CD4-positive, alpha-beta T cell treated with Interleukin-10 for 1 hour (primary cell): ENCODE measurements at places on chromosomes 1 and 21.
A peak's percentile ranks its signal among the peaks of the same experiment; 100 is the strongest.

GRCh38 chr21:45162115-45162514 is 87.7 kb downstream of the ADARB1 start:
- DNase-seq = no peak

- DNase-seq = no peak
Observed at GRCh38 chr1:58084266-58084665, 462.3 kb downstream of the OMA1 start.

DNA sequence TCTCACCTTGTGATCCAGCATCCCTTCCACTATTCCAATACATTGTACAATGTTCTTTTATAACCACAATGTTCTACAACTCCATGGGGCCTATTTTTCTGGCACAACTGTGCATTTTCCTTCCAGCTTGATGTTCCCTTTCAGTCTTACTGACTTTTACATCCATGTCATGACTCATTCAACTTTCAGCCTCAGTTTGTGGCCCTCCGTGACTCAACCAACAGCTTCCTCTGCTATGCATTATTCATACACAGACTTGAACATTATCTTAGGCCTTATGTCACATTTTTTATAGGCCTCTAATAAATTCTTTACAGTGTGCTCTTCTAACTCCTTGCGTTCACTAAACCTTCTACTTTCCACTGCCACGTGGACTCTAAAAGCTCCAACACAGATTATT is 119.4 kb upstream of the PRMT6 start:
- no peak for DNase-seq

GRCh38 chr1:1306070-1306660 is 1.6 kb downstream of the ACAP3 start:
- no peak for DNase-seq

GRCh38 chr1:16173447-16174260 is 17.8 kb upstream of the EPHA2 start:
- no peak for DNase-seq

GRCh38 chr1:83860490-83861221 is 138.3 kb downstream of the TTLL7 start:
- peak; percentile 71 for DNase-seq

DNA sequence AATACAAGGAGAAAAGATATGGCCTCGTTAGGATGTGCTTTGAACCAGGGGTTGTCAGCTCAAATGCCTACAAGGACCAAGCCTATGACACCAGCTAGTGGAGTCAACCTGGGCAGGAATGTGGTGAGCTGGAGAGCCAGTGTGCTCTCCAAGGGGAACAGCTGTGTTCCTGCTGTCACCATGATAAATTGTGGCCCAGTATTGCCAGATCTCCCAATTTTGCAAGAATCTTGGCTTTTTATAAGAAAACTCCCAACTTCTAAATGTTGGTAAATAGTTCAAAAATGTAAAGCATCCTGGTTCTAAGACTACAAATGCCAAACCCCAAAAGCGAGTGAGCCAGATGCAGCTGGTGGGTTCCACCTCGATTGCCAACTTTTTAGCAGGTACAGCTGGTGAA is 391.1 kb downstream of the PLPP3 start:
- DNase-seq = no peak

- DNase-seq = no peak
Observed at GRCh38 chr21:46361935-46362334, 38.0 kb downstream of the PCNT start.

GRCh38 chr1:210251680-210252490 is 19.3 kb downstream of the SERTAD4 start:
- no peak for DNase-seq

DNA sequence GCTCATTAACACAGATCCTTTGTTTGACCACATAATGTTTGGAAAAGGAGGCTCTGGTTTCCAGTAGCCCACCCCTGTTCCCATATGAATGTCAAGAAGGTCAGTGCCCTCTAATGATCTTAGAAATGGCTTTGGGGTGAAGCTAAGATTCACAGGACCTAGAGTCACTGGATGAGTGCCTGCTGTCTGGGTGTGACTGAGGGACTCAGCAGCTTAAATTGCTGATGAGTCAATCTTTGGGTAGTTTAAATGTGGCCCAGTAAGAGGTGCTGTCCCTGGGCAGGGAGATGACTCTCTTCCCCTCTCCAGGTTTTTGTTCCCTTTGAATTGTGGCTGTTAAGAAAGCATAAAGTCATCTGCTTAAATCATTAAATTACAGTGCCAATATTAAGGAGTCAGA is 50.6 kb downstream of the L1TD1 start:
- no peak for DNase-seq

DNA sequence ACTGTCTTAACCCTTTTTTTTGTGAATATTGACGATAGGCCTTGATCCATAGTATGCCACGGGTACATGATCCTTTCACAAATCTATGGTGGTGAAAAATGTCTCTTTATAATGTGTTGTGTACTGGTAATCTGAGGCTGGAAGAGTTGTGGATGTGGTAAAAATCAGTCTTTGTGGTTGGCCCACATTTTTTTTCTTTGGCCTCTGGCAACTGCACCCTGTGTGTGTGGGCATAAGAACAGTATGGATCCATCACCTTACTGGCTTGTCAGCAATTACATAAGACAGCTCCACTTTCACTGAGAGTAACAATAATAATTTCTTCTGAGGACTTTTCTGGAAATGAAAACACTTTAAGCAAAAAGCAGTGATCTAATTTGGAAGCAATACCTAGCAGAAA is 101.6 kb downstream of the GABPA start:
- DNase-seq = no peak

- no peak for DNase-seq
Observed at GRCh38 chr1:217493290-217493689, 137.6 kb downstream of the GPATCH2 start.

GRCh38 chr1:214219902-214220301 is 61.1 kb upstream of the SMYD2 start:
- no peak for DNase-seq
